Transverse colon (tissue), 4 donors: ENCODE measurements at places on chromosomes 12 and 14. TPM values are rescaled to one million over a fixed set of nuclear protein-coding genes. Genes with fewer than 3 reads are reported as not detected.
A peak's percentile ranks its signal among the peaks of the same experiment; 100 is the strongest.

DNA sequence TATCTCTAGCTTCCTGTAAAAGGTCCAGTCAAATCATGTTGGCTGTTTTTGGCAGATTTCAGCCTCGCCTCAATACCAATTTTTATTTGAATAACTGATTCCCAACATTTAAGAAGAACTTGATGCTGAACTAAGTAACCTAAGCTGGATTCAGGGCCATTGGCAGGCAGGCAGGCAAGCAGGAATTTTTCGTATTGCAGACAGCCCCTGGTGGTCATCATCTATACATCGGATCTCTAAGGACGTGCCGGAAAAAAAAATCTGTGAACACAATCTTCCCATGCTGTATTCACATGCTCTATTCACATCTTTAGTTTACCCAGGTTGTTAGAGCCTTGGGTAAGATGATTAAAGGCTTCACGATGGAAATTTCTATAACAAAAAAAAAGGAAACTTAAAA is 7.0 kb downstream of the VCPKMT start:
- no peak for DNase-seq

- DNase-seq: no peak
These were observed 100.1 kb upstream of the DIO3 start for GRCh38 chr14:101460986-101461750.

- DNase-seq: no peak
These were observed 383.3 kb downstream of the C12orf75 start for GRCh38 chr12:105713606-105714305.

DNA sequence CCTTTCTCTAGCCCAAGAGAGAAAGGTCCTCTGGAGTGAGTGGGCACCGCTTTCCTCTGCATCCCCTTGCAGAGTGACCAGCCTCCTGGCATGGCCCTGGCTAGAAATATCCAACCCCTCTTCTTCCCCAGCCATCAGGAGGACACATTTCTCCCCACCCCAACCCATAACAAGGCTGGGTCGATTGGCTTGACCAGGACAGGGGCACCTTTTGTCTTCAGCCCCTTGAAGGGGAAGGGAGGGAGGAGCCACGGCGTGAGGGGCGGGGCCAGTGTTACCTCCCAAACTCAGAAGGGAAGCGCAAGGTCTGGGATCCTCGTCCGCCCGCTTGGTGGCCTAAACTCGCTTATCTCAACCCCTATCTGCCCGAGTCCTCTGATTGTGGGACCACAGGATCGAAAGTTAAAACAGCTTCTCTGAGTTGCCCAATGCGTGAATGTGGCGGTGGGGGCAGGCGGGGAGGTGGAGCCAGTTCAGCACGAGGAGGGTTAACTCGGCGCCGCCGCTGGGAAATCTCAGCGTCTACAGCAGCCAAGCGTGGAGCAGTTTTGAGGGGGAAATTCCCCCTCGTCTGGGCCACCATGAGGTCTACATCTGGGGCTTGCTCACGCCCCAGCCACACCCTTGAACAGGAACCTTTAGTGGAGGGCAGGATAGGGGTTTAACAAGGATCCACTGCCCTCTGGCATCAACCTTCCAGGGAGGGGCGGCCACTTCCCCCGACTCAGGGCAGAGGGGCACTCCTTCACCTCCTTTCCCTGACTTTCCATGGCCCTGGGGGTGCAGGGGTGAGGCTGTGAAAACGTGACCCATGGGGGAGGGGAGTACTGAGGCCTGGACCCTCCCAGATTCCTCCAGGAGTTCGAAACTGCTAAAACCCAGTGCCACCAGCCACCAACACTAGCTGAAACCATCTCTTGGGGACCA is 795 bp downstream of the STAT6 start:
- DNase-seq: peak; percentile 82

DNA sequence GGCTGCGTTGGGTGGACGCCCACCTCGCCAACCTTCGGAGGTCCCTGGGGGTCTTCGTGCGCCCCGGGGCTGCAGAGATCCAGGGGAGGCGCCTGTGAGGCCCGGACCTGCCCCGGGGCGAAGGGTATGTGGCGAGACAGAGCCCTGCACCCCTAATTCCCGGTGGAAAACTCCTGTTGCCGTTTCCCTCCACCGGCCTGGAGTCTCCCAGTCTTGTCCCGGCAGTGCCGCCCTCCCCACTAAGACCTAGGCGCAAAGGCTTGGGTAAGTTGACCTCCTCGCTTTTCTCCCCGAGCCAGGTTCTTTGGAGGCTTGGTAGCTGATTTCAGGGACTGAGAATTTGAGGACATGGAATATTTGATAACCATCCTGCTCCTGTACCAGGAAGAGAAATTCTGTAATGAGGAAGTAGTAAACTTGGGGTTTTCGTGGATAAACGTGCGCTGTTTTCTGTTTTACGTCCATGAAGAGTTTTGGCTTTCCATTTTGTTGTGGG is 530 bp downstream of the APAF1 start:
- DNase-seq: peak; percentile 33

- DNase-seq: no peak
These were observed 54.2 kb upstream of the JDP2 start for GRCh38 chr14:75373616-75374015.

GRCh38 chr12:27060740-27061139 is 21.6 kb downstream of the C12orf71 start:
- DNase-seq: no peak

DNA sequence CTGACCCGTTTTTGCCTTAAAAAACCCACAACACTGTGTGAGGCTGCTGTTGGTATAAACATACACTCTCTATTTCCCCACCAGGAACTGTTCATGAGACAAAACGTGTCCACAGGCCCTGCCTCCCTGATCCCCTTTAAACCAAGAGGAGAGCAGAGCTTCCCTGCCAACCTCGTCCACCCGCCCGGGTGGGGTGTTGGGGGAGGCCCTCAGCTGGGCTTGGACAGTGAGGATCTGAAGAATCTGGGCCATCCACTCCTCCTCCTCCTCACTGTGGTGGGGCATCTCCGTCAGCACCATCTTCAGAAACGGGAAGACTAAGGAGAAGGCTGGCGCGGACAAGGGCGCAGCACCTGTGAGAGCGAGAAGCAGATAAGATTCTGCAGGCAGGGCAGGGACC is 36.8 kb downstream of the GCN1 start:
- no peak for DNase-seq

- DNase-seq: no peak
These were observed 201.2 kb downstream of the TTC8 start for GRCh38 chr14:89025561-89026236.

DNA sequence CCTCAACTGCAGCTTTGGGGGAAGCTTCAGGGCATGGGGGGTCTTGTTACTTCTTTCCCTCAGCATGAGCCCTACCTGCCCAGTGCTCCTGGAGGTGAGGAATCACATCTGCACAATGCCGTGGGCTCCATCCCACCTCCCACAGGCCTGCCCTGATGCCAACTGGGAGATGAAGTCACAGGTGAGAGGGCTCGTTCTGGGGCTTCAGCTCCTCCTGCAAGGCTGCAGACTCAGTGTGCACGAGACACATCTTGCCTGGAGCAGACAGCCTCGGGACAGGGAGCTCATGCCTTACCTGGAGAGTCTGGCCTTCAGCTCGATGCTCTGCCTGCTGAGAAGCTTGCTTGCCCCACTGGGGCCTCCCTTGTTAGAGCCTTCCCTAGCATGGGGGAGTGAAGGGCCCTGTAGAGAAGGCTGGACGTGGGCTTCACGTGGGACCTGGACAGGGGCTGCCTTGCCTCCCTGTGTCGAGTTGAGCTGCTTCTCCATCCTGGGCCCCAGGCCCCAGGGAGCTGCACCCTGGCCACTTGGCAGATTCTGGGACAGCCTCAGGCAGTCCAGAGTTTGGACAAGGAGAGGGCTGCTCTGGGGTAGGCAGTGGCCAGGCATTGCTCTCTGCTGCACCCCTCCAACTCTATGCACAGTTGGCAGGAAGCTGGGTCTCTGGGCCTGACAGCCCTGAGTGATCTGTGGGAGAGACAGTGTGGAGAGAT is 171.4 kb downstream of the KIF26A start:
- no peak for DNase-seq

DNA sequence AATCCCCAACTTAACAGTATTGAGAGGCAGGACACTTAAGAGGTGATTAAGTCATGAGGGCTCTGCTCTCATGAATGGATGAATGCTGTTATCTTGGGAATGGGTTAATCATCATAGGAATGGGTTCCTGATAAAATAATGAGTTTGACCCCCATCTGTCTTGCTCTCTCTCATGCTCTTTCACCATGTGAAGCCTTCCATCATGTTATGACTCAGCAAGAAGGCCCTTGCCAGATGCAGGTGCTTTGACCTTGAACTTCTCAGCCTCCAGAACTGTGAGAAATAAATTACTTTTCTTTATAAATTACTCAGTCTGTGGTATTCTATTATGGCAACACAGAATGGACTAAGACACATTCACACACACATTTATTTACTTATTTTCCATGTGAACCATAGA is 89.0 kb upstream of the PPM1H start:
- no peak for DNase-seq

DNA sequence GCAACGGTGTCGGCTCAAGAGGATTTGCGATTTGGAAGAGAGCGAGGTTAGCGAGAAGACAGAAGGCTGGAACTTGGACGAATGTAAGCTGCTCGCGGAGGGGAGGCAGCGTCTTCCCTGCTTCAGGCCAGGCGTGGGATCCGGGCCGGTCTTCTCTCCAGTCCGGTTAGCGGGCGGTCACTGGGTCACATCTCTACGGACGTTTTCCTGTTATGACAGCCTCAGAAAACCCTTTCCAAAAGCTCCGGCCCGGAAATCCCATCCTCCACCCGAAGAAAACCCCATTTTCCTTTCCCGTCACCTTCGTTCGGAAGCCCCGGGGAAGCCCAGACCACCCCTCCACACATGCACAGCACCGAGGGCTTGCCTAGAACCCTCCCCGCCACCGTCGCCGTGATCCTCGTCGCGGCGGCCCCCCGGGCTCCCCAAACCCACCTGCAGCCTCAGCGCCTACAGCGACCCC is 268 bp downstream of the NDUFB1 start:
- peak; percentile 39 for DNase-seq

DNA sequence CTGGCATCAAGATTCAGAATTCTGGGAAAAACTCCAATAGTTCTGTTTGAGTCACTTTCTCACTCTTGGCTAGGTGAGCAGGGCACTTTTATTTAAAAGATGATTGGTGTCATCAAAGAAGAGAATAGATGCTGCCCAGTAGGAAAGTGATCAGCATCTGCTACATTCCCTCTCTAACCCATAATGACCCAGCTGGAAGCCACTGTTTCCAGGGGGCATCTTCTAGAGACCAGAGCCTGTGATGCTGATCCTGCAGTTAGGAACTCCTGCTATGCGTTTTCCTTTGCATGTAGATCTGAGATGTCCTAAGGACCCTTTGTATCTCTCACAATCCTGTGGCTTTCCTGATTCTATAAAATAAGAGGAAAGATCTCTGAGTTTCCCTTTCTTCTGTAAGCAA is 79.9 kb upstream of the TMTC1 start:
- no peak for DNase-seq

- no peak for DNase-seq
These were observed 44.5 kb downstream of the ASCL4 start for GRCh38 chr12:107818984-107819383.

- no peak for DNase-seq
These were observed 80.4 kb upstream of the DNM1L start for GRCh38 chr12:32598688-32599087.

DNA sequence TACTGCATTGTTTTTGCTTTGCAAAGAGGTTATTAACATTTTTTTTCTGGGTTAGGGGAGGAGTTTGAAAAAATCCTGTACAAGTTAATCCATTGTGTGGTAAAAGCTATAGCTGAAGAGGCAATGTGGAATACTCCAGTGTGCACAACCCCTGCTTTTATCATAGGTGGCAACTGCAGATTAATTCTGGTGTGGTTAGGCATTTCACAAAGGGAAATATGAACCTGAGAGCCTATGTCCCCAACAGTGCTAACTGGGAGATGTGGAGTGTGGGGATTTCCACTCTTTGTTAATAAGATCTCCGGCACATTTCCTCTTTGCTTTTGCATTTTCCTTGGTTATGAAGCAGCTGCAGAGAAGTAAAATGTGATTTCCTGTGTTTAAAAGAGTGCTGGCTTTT is 33.6 kb downstream of the PRORP start:
- no peak for DNase-seq

DNA sequence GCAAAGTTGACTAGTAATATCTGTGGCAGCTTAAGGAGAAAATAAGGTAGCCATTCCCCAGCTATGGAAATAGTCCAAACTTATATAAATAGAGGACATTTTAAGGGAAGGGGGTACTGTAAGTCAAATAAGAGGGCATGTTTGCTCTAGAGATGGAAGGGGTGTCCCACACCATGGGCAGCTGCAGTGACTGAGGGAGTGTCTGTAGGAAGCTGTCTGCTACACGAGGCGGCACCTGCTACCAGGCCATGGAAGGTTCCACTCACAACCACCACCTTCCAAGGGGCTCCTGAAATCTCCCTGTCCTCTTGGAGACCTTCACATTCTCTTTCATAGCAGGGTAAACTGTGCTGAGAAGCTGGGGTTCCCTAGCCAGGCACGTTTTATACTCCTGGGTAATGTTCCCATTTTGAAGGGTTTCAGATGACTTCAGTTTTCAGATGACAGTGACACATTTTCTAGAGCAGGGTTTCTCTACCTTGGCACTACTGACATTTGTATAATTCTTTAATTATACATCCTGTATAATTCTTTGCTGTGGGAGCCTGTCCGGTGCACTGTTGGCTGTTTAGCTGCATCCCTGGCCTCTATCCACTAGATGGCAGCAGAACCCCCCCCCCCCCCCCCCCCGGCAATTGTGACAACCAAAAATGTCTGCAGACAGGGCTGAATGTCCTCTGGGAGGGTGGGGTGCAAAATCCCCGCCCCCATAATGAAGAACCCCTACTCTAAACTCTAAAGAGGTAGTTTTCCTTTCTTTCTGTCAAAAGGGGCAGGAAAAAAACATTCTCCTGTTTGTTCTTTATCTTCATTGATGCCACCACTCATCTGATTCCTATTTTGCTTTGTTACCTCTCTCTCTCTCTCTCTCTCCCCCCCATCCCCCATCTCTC is 11.6 kb upstream of the SMCO2 start:
- DNase-seq: no peak

DNA sequence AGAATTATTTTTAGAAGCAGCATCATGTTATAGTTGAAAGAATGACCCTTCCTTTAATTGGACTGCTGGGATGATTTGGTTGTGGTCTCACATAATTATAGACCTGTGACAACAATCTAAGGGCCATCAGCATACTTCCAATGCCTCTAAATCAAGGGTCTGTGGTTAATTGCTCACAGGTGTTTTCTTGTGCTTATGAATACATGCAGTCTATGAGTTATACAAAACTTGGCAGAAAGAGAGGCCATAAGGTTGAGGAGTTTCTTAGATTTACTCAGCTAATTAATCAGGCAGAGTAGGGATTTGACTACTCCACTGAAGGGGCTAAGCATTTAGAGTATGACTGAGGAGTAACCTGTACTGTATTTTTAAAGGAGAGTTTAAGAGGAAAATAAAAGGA is 37.0 kb upstream of the FRMD6 start:
- no peak for DNase-seq

GRCh38 chr12:14885718-14886221 is at the start of gene MGP:
Gene MGP, minus strand, starts transcription at chr12:14885854. Its CDS starts 63 bp downstream, at chr12:14885791.
- DNase-seq: peak; percentile 29

The C12orf54 gene
- total RNA-seq: not detected

The GARIN6 gene
- total RNA-seq: not detected

The FLRT2 gene
- 3.5 TPM for total RNA-seq

The GALNT4 gene
- 11.5 TPM for total RNA-seq

The ANKRD33 gene
- not detected for total RNA-seq

The TPPP2 gene
- not detected for total RNA-seq

The TMEM30B gene
- 69.4 TPM for total RNA-seq

The CD4 gene
- 4.1 TPM for total RNA-seq

The PIP4K2C gene
- total RNA-seq: 52.7 TPM

The POLE2 gene
- 9.2 TPM for total RNA-seq

The THAP2 gene
- 3.5 TPM for total RNA-seq

The PRH2 gene
- not detected for total RNA-seq

The SRRM4 gene
- not detected for total RNA-seq
